Endodermal cell (in vitro differentiated cells): ENCODE measurements at places on chromosomes 4 and X. TPM values are rescaled to one million over a fixed set of nuclear protein-coding genes. Genes with fewer than 3 reads are reported as not detected.

DNA sequence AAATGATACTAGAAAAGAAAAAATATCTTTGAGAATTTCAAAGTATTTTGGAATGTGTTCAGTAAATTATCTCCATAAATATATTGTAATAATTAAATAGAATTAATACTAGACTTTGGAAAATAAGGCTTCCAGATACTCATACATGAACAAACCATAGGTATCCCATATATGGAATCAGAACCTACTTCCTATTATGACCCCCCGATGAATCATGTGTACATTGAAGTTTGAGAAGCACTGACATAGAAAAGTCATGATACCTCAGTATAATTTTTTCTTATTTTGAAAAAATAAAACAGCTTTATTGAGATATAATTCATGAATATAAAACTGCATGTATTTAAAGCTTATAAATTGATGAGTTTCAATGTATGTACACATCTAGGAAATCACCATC, 27.2 kb upstream of the SMARCA5 start:
- DNase-seq, result no peak

GRCh38 chrX:131778269-131779218, 234.7 kb downstream of the OR13H1 start:
- DNase-seq, result no peak

GRCh38 chrX:28126886-28127285, 145.6 kb upstream of the DCAF8L1 start:
- no peak for DNase-seq

- DNase-seq, result no peak
Observed at GRCh38 chr4:732911-733630, 27.4 kb downstream of the PCGF3 start.

DNA sequence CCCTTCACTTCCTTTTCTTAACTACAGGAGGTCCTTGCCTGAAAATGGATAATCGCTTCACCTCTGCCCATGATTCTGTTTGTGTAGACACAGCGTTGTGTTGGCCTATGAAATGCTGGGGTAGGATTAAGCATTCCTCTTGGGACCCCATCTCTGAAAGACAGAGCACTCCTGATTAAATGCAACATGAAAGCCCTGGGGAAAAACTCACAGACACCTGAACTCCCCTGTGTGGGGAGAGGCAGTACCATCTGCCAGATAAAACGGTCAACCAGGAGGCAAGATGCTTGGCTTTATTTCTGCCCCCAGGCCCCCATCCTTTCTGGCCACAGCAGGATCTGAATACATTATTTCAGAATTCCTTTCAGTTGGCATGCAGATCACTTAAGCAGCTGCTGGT, 1.9 kb downstream of the LGI2 start:
- no peak for DNase-seq

GRCh38 chr4:168317621-168318020, 931 bp downstream of the DDX60 start:
- DNase-seq, result no peak

CPZ gene
- 29.8 and 33.6 TPM in 2 replicates for total RNA-seq

KIF4A gene
- 22.5 to 47.5 TPM (median 40.6 TPM) in 3 replicates for total RNA-seq
